ENCODE measurements at places on chromosomes 6 and 20. TPM values are rescaled to one million over a fixed set of nuclear protein-coding genes. Genes with fewer than 3 reads are reported as not detected.

C6orf52 gene
- 0.26 TPM for total RNA-seq

SLC25A27 gene
- total RNA-seq: 12.6 TPM

C6orf163 gene
- total RNA-seq: 1.8 TPM

DDRGK1 gene
- 32.9 TPM for total RNA-seq

ABHD16B gene
- total RNA-seq: not detected

BANF2 gene
- total RNA-seq: not detected

SALL4 gene
- total RNA-seq: 0.51 TPM

ZNF165 gene
- 0.33 TPM for total RNA-seq

TRIM38 gene
- total RNA-seq: 14.4 TPM

SPTLC3 gene
- 5.9 TPM for total RNA-seq

NKX2-2 gene
- total RNA-seq: not detected

SDC4 gene
- total RNA-seq: 142 TPM

TCF15 gene
- total RNA-seq: not detected

TUBB2B gene
- 5.1 TPM for total RNA-seq

RHAG gene
- total RNA-seq: not detected

C20orf141 gene
- not detected for total RNA-seq

OR12D3 gene
- total RNA-seq: not detected

CENPQ gene
- total RNA-seq: 5.3 TPM

KIF6 gene
- total RNA-seq: 0.83 TPM

BCAS4 gene
- total RNA-seq: 33.7 TPM

SASH1 gene
- total RNA-seq: 38.6 TPM

PRL gene
- total RNA-seq: not detected

OR2B2 gene
- total RNA-seq: not detected

ADGRG6 gene
- 49.9 TPM for total RNA-seq

GPLD1 gene
- under 0.01 TPM for total RNA-seq

ARMH2 gene
- total RNA-seq: not detected

RBM12 gene
- 29.9 TPM for total RNA-seq

PDE10A gene
- under 0.01 TPM for total RNA-seq

DTNBP1 gene
- 9.9 TPM for total RNA-seq

VSTM2L gene
- 1.5 TPM for total RNA-seq

CBLN4 gene
- not detected for total RNA-seq

CBFA2T2 gene
- 5.1 TPM for total RNA-seq

ABHD16A gene
- total RNA-seq: 72.0 TPM

OR2J2 gene
- total RNA-seq: not detected

LSM14B gene
- total RNA-seq: 46.7 TPM

GLP1R gene
- not detected for total RNA-seq

HMGCLL1 gene
- total RNA-seq: 0.51 TPM

TSPO2 gene
- total RNA-seq: not detected

UBE2C gene
- 12.9 TPM for total RNA-seq

BEND3 gene
- 0.83 TPM for total RNA-seq

CGA gene
- total RNA-seq: not detected

HLA-DMB gene
- total RNA-seq: 0.83 TPM

PI16 gene
- total RNA-seq: not detected

RNF39 gene
- not detected for total RNA-seq

SGK1 gene
- 132 TPM for total RNA-seq

CLVS2 gene
- not detected for total RNA-seq

CTAGE9 gene
- not detected for total RNA-seq
